Activated CD4-positive, alpha-beta T cell treated with anti-CD3 and anti-CD28 coated beads, Interleukin-2, amount 50 U/mL, for 1 hour (primary cell): ENCODE measurements at places on chromosomes 5 and 9.

- no peak for DNase-seq
These were observed 23.5 kb upstream of the SNX2 start for GRCh38 chr5:122751293-122751782.

DNA sequence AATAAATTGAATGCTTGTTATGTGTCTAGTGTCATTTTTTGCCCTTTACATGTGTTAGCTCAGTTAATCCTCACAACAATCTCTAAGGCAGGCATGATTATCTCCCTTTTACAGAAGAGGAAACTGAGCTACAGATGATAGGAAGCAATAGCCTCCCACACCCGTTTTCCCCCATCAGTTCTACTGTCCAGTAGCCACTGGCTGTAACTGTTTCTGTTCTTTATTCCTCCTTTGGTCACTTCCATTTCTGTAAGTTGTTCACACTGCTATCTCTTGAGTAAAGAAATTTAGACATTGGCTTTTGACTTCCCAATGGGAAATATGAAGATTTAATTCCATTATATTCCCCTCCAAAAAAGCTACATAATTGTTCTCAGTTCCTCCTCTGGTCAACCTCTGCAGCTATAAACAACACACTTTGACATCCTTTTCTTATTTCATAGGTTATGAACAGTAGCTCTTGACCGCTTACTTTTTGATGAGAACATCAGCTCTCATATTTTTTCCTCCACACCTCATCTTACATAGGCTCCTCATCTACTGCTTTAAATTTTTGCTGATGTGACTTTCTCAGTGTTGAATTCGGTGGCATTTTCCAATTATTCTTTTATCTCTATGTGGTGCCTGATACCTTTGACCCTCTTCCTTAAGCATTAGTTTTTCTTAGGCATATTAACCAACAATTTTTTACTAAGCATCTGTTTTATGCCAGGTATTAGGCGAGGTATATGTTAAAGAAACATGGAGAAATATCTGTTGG is 21.4 kb downstream of the SPZ1 start:
- no peak for DNase-seq

DNA sequence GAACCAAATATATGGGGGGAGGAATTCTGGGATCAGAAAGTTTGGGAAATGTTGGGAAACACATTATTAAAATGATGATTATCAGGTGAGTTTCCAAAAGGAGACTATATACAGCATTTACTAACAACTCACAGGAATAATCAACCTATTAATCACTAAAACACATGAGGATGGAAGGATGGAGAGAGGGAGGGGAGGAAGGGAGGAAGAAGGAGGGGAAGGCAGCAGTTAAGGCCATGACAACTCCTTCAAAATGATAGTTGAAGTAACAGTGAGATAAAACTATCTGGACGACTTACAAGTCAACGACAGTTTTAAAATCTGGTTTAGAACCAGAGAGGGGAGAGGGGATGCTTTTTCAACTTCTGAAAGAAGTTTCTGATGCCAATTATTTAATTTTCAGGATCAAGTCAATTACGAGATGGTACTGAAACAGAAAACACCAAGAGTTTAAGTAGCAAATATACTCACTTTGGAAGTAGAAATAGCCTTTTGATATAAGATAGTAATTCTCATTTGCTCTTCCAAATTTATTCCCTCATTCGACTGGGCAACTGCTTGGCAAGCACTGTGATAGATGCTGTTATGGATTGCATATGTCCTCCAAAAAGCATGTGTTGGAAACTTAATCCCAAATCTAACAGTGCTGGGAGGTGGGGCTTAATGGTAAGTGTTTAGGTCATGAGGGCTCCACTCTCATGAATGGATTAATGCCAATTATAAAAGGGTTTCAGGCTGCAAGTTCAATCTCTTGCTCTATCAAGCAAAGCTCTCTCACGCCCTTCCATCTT is 30.4 kb downstream of the FBXW11 start:
- no peak for DNase-seq

- no peak for DNase-seq
These were observed 205.3 kb downstream of the SLCO4C1 start for GRCh38 chr5:102090770-102091169.

DNA sequence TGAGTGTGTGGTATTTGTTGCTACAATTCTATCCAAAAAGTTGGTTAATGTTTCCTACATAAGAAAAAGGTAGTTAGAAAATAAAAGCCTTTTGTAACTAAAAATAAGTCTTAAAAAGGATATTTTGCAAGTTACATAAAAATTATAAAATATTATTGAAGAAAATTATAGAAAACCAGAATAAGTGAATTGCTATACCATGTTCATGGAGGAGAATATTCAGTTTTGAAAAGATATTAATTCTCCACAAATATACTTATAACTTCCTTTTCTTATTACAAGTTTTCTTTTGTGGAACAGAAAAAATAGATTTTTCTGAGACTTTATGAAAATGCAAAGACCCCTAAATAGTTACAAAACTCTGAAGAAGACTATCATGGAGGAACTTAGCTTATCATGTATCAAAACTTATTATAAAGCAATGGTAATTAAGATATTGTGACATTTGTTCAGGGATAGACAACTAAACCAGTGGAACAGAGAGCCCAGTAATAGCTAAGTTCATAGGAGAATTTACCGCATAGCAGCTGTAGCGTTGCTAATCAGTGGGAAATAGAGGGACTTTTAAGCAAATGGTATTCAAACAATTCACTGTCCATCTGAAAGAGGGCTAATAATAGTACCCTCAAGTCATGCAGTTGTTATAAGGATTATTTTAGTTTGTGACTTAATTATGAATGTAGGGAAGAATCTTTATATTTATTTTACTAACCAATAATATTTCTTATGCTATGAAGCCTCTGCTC is 515.2 kb upstream of the ZNF608 start:
- DNase-seq: no peak

DNA sequence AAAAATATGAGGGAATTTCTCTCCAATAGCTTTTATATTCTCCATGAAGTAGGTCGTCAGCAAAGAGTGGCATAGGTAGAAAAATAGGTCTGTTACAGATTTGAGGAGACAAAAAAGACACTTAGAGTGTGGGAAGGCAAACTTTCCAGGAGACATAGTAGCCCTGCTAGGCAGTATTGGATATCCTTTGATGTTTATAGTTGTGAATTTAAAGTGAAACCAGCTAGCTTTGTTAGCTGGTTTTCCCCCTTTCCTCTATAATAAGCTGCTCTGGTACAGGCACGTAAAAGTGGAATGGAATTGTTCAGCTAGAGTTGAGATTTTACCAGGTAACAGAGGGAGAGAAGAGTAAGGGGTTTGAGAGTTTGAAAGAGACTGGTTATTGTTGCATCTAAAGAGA is 17.1 kb upstream of the APC start:
- no peak for DNase-seq

DNA sequence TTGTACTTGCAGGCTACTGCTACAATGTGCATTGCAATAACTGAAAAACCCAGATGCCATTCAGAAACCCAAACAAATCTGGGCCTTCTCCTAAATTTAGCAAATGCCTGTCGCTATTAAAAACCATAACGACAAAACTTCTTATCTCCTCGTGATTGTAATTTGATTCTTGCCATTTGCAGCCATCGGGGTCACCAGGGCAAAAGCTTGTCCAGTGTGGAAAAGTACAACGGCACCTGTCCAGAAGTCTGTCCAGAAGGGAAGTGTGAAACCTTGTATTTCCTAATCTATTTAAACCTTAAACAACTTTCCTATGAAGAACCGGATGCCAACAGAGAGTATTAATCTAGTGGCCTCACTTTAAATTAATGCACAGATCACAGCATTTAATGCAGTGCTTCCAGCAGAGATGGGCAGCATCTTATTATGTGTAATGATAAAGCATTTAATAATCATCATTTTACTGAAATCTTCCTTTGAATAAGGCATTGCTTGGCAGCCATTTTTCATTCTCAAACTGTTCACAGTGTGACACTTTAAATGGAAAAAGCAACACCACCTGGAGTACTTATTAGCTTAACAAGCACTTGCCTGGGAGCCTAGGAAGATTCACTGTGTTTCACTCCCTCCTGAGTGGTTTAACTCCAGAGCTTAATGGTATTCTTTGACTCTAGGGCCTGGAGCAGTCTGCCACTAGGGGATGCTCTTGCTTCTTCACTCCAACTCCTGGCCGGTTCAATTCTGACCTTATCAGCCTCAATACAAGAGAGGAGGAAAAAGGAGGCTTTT is 4.9 kb upstream of the C7 start:
- DNase-seq: no peak

DNA sequence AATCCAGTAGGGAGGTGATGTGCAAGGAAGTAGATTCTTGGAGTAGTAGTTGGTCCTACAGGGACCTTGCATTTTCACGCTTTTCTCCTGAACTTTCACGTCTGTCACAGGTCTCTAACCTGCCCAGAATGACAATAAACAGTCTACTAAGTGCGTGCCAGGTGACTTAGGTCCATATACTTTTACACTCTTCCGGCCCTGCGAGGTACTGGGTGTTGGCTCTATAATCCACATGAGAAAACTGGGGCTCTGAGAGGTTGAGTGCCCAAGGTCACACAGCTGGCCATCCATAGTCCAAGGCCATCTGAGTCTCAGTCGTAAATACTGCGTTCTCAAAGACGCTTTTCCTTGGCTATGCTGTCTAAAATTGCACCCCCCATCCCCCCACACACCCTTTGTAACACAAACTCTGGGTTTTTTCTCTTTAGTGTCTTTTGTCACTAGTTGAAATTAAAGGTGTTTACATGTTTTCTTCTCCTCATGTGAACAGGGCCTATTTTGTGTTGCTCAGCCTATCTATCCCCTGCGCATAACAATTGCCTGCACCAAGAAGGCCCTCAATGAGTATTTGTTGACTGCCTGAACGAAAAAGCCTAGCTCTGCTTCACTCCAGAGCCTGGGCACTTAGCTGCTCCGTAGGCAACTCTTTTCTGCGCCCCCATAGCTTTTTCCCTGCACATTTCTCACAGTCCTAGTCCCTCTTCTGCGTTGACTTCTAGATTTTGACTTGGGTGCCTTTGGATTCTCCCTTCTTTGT is 943 bp downstream of the SFXN1 start:
- no peak for DNase-seq

DNA sequence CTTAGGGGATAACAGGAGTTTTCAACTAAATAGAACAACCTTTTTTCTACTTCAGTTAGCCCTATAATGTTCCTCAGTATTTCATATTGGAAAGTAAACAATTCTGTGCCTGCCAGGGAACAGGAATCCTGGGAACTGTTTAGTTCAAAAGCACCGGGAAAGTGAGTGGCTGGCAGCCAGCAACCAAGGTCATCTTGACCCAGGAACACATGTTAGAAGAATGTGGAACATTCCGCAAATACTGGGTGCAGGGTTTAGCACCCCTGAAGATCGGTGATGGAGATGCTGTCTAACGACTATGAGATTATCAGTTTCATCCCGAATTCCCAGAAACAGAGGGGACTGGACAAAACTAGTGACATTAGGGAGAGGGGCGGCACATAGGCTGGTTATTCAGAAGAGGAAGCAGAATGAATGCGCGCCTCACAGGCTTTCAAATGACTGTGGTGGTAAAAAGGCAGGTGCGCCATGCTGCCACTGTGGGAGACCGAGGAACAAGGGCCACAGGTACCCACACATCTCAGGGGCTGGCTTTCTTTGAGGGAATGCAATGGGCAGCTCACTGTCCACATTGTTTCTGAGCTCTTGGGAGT is 51.2 kb downstream of the IPPK start:
- no peak for DNase-seq

DNA sequence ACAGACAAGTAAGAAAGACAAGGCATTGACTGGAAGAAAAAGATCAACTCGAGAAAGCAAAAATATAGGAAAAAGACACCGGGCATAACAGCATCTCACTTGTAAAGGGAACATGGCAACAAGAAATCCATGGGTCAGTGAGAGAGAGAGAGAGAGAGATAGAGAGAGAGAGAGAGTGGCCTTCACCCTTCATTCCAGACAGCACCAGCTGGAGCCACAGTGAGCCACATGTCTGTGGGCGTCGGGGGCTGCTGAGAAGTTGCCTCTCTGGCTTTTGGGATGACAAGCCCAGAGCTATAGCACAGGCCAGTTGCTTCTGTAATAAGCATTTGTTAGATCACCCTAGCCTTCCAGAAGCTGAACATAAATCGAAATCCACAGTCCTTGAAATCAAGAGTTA is 20.3 kb upstream of the ENC1 start:
- no peak for DNase-seq

DNA sequence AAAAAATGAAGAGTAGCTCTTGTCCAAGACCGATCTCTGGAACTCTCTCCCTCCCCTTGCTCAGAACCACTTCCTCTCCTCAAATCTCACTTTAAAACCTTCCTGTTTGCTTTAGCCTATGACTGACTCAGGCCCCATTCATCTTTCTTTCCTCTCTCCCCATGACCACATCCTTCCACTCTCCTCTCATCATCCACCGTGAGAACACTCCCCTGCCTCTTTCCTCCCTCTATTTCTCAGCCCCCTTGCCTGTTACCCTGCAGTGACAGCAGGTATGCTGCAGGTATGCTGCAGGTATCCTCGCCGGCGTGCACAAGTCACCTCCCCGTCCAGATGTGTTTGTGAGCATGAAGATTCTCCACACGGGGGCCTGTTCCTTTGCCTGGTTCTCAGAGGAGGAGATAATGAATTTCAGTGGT is 505.3 kb downstream of the CCDC171 start:
- DNase-seq: no peak

- DNase-seq: no peak
These were observed 435.9 kb upstream of the MPDZ start for GRCh38 chr9:13715430-13715829.

GRCh38 chr5:60835554-60835953 is 8.5 kb downstream of the ELOVL7 start:
- no peak for DNase-seq

- DNase-seq: no peak
These were observed 327.7 kb downstream of the CDK5RAP2 start for GRCh38 chr9:120252248-120252647.

GRCh38 chr5:38211354-38211710 is 47.0 kb upstream of the EGFLAM start:
- DNase-seq: no peak
